NCI-H2029 (cell line): ENCODE measurements at places on chromosomes 12 and 14.

- DNase-seq, result no peak
Measured at GRCh38 chr12:75419841-75420240, 29.0 kb downstream of the GLIPR1L2 start.

- DNase-seq, result no peak
Measured at GRCh38 chr12:97075161-97075933, 168.3 kb downstream of the NEDD1 start.

- DNase-seq, result no peak
Measured at GRCh38 chr12:100164153-100164704, 21.6 kb upstream of the BLTP3B start.

DNA sequence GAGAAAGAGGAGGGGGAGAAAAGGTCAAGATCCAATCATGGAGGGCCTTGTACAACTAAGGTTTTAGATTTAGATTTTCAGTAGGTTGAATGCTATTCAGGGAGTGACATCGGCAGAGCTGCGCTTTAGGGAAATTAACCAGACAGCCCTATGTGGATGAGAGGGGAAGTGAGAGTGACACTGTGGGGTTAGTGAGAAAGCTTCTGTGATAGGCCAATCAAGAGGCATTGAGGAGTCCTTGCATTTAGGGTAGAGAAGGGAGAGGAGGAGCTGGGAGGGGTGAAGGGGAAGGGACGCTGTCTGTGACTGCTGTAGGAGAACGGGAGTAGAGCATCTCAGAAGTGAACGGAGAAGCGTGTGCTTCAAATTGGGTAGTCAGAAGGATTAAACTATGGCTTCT is 3.4 kb downstream of the HSD17B6 start:
- DNase-seq, result no peak

DNA sequence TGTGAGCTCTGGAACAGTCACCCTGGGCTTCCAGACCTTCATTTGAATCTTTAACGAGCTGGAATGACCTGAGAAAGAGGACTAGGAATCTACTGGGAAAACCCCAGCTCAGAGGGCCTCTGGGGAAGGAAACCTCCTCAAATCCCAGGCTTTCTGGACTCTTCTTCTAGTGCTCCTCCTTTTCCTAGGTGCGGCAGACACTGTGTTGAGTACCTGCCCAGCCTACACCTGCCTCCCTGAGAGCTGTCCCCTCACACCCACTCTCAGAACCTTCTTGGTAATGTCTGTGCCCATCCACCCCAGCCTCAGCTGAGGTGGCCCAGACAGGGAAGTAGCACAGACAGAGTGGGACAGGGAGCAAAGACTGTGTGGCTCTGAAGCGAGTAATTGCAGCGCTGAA is 47.9 kb upstream of the TMEM263 start:
- DNase-seq, result no peak

GRCh38 chr12:130573235-130573634 is 142.9 kb downstream of the RIMBP2 start:
- no peak for DNase-seq

- DNase-seq, result no peak
Measured at GRCh38 chr12:39835517-39836489, 216.2 kb upstream of the ABCD2 start.

DNA sequence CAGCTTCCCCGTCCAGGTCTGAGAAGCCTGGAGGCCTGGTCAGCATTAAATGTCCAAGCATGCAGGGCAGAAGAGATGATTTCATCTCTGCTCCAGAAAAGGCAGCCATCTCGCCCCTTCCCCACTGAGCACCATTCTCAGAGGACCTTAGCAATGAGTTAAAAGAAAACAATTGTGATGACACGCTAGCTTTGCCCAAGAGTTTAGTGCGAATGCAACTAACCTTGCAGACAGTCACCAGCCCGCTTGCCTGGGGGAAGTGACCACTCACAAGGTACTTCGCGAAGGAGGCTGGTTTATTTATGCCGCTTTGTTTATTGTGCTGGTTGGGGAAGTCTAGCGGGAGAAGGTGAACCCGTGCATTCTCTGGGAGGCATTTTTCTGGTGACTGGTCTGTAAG is 170.7 kb downstream of the RBM19 start:
- no peak for DNase-seq
